ENCODE measurements at places on chromosomes 4 and X.
A peak's percentile ranks its signal among the peaks of the same experiment; 100 is the strongest.

- no peak for DNase-seq
These were observed 14.4 kb downstream of the CCDC110 start for GRCh38 chr4:185457136-185457535.

GRCh38 chrX:70960730-70961129 lies 29.8 kb upstream of the SLC7A3 start:
- peak; percentile 18 for DNase-seq

GRCh38 chr4:125529071-125529470 lies 214.3 kb downstream of the FAT4 start:
- DNase-seq, result peak; percentile 5

DNA sequence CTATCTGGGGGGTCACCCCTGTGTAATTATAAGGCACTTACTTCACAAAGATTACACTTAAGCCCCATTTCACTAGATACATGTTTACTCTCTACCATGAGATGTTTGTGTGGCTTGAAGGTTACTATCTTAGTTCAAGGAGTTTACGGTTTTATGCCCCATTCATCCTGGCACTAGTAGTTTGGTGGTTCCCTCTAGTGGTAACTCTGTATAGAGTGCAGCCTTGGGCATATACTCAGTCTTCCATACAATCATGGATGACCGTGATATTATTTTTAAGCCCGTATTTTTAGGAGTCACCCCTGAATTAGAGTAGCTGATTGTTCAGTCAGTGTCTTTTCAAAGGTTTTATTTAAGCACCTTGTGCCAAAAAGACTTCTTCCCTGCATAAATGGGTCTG lies 109.9 kb upstream of the FAM47C start:
- DNase-seq, result peak; percentile 10

GRCh38 chr4:124123181-124123580 lies 589.4 kb downstream of the ANKRD50 start:
- peak; percentile 52 for DNase-seq

DNA sequence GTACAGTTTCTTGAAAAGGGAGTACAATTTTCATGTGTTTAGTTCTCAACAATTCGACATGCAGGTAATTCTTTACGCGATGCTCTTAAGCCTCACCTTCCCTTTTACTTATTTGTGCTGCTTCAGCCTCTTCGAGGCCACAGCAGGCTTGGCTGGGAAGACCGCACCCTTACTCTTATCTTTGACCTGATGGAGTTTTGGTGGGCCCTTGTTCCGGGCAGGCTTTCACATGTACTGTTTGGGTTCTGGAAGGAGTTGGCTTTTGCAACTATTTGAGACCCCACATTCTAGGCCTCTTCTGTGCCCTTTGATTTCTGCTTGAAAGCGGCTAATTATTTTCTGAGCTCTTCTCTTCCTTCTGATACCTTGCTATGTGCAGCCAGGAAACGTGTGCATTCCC lies 60.2 kb downstream of the FAM193A start:
- DNase-seq, result no peak

- peak; percentile 24 for DNase-seq
These were observed 84.0 kb downstream of the PHKA2 start for GRCh38 chrX:18899796-18900380.

DNA sequence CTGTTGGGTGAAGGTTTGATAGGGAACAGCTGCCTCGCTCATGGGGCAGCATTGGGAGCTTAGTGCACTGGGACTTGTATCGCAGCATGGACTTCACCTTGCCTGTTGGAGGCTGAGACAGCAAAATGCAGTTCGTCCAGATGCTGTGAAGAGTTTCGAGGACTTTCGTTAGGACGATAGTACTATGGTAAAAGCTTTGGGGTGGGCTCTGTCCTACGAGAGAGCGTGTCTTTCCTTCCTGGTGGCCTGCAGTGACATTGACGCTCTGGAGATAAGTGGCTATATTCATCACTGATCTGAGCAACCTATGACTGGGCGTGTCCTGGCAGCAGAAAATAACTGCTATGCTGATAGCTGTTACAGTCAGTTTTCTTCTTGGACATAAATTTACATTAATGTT lies 44.8 kb downstream of the ARHGAP10 start:
- DNase-seq, result no peak

GRCh38 chr4:61994036-61994435 lies 793.9 kb downstream of the ADGRL3 start:
- peak; percentile 35 for DNase-seq

GRCh38 chrX:135200297-135200696 lies 29.1 kb upstream of the CT55 start:
- DNase-seq, result no peak

DNA sequence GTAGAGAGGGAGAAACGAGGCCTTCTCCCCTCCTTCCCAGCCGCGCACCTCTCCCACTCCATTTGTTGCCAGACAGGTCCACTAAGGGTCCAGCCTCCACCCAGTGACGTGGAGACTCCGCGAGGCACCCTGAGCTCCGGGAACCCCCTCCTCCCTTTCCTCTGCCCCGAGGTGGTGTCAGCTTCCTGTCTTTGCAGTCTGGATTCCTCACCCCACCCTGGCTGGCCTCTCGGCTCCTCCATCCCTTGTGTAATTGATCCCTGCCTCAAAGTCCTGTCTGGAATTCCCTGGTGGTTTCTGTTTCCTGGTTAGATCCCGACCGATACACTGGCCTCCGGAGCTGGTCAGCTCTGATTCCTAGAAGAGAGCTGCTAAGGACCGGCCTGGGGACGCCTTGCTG lies 105.9 kb upstream of the SCOC start:
- peak; percentile 72 for DNase-seq

GRCh38 chr4:102625232-102625930 lies 124.2 kb downstream of the NFKB1 start:
- DNase-seq, result peak; percentile 81

GRCh38 chr4:166846939-166847338 lies 387.4 kb downstream of the SPOCK3 start:
- DNase-seq, result no peak

Measured in choroid plexus epithelial cell (primary cell).